Activated T-helper 1 cell treated with anti-CD3 and anti-CD28 coated beads, Interleukin-2, amount 50 U/mL, for 16 hours (primary cell): ENCODE measurements at places on chromosomes 2 and 18.

DNA sequence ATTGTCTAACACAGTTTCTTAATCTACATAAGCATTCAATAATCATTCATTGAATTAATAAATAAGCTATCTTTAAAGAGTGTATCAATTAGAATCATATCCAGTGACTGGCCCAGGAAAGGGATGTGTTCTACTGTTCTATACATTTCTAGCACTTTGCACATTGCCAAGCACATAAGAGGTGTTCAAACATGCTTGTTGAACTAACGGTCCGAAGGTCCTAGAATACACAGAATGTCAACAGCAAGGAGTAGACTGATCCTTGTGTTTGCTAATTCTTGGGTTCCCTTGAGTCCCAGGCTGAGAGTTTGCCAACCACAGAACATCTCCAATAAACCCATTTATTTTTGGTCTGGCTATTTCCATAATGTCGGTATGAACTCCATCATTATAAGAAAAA lies 331.7 kb upstream of the DCC start:
- no peak for DNase-seq

- DNase-seq, result no peak
Observed at GRCh38 chr18:44586782-44587524, 93.7 kb upstream of the SETBP1 start.

DNA sequence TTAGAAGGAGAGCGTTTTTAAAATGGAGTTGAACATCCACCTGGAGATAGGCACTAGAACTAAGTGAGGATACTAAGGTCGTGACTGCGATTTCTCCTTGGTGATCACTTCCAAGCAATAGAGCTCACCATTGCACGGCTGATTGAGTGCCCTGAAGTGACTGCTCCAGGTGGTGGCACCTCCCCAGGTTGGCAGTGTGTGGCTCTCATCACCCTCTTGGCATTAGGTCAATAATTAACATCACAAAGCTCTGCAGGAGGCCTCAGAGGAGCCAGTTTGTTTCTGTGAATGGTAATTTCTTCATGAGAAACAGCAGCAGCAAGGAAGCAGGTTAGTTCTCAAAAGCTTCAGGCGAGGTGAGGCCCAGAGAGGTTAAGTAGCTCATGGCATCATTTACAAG lies 259.6 kb downstream of the CLIP4 start:
- DNase-seq, result no peak

GRCh38 chr2:97699765-97700444 lies 13.5 kb upstream of the ZAP70 start:
- no peak for DNase-seq

GRCh38 chr2:43276266-43276941 lies 50.0 kb upstream of the ZFP36L2 start:
- no peak for DNase-seq

DNA sequence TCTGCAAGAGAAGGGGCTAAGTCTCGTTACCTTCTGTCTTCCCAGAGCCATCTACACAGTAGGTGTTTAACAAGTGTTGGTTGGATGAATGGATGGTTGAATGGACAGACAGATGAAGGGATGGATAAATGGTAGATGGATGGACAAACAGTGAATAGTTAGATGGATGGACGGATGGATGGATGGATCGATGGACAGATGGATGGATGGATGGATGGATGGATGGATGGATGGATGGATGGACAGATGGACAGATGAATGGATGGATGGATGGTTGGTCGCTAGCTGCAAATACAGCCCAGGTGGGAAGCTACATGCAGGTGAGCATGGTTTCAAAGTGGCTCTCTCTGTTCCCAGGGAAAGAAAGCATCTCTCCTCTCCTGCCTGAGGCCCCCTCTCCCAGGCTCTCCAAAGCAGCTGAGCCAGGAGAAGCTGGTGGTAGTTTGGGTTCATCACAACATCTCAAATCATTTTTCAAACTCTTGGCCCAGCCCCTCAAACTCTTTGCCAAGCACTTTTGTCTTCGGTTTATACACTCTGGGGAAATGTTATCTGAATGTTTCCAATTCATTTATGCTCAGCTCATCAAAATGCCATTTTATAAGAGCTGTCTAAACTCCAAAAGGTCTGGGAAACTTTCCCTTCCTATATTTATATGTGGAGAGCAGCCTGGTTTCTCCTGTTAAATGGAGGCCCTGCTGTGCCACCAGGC lies 192.7 kb downstream of the ANAPC1 start:
- DNase-seq, result no peak

DNA sequence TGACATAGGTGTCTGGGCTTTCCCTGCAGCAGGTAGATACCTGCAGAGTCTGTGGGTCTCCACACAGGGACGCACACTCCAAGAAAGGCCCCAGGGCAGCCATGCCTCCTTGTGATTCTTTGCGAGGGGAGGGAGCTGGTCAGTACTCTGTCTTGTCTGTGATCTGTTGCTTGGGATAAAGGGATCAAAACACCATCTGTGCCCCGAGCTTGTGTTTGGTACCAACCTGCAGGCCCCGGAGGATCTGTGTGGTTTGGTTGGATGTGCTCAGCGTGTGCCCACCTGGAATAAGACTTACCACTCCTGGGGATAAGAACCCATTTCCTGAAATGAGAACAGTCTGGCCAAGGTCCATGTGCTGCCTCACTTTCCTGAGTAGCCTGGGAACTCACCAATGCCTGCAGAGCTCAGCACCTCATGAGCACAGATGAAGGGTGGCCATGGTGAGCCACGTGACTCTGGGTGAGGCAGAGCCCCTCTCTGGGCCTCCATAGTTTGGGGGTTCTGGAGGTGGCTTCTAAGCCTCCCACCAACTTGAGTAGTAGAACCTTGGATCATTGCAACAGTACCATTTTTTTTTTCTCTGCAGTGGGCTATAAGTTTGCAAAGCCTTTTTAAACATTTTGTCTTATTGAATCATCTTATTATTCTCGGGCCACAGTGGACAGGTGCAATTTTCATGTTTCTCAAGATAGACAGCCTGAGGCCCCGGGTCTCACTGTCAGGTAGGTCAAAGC lies 134.8 kb downstream of the DDX1 start:
- DNase-seq, result no peak

DNA sequence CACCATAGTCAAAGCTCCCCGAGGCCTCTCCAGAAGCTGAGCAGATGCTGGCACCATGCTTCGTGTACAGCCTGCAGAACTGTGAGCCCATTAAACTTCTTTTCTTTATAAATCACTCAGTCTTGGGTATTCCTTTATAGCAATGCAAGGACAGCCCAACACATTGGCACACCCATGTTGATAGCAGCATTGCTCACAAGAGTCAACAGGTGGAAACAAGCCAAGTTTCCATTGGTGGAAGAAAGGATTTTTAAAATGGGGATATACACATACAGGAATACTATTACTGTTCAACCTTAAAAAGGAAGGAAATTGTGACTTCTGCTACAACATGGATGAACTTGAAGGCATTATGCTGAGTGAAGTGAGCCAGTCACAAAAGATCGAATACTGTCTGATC lies 186.8 kb upstream of the RAB12 start:
- DNase-seq, result no peak

- DNase-seq, result no peak
Observed at GRCh38 chr2:176325732-176326131, 56.5 kb downstream of the MTX2 start.

DNA sequence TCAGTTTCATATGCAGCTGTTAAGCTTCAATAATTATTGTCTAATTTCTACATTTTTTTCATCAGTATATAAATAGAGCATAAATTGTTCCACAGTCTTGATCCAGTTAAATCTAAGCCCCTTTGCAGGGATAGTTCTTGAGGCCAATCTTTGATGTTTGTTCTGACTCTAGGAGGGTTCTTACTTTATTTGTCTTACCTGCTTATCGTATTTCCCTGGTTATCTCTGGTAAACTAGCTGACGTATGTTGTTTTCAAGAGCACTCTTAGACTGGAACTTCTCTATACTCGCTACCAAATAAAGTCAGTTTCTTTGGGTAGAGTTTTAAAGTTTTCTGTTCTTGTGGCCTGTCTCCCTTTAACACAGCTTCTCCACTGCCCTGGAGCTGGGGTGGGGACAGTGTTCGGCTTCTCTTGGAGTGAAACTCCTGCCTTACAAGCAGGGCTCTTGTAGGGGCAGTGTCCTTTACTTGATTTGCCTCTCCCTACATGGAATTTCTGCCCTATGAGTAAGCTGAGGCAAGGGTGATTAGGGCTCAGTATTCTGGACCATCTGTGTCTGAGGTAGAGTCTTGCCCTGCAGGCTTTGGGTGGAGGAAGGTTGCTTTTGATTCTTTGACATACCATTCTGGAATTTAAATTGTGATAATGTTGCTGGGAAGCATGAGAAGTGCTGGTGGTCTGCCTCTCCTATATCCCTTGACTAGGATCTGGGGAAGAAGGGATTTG lies 90.3 kb downstream of the PTPN4 start:
- DNase-seq, result no peak

DNA sequence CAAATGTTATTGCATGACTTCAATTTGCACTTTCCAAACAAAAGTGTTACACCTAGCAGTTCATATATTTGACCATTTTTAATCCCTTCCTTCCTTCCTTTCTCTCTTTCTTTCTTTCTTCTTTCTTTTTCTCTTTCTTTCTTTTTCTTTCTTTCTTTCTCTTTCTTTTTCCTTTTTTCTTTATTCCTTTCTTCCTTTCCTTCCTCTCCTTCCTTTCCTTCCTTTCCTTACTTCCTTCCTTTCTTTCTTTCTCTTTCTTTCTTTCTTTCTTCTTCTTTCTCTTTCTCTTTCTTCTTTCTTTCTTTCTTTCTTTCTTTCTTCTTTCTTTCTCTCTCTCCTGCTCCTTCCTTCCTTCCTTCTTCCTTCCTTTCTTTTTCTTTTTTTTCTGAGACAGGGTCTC lies 146.7 kb upstream of the ALKAL2 start:
- no peak for DNase-seq

DNA sequence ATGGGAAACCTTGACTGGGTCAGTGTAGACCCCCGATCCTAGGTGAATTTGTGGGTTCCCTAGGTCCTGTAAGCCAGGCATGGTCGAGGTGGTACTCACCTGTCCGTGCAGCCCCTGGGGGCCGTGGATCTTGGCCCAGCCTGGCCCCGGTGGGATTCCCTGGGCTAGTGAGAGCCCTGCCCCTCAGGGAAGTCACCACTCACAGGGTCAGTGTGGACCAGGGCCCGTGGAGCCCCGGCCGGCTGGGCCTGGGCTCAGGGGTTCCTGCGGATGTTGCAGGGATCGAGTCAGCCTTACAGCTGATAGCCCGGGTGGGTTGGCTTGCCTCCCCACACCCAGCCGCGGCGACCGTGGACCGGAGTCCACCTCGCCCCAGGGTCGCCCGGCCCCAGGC lies 528 bp downstream of the ATG9A start:
- DNase-seq, result no peak

DNA sequence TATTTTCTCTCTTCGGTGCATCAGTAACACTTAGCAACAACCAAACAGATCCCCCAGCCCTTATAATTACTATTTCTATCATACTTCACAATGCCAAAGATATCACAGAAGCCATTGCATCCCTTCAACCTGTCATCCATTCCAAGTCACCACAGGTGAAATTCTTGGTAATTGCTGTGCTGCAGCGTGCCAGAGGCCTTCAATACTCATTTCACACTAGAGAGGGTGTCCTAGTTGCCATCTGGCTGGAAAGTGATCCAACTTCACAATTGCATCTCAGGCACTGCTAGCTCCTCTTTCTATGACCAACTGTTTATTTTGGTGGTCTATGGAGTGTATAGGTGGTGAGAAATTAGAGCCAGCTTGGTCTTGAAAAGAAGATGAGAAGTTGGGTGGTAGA lies 131.2 kb downstream of the NUP35 start:
- no peak for DNase-seq

- DNase-seq, result no peak
Observed at GRCh38 chr2:117956036-117956796, 57.7 kb downstream of the CCDC93 start.

DNA sequence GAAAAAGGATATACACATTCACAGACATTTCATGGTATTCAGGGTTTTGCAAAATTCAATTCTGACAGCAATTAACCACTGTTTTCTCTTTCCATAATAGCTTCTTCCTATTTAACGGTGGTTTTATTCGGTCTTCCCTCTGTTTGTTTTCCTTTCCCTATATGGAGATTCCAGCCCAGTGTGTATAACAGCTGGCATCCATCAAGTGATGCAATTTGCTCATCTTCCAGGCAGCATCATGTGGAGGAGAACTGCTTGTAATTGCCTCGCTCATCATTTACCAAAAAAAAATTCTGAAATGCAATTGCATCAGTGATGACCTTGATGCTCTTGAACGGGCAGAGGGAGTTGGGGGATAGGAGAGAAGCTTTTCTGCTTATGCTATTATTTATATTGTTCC lies 165.9 kb upstream of the PGAP1 start:
- DNase-seq, result no peak

GRCh38 chr2:227774011-227774624 lies 28.4 kb downstream of the SCYGR8 start:
- no peak for DNase-seq

GRCh38 chr18:34033968-34034367 lies 190.7 kb downstream of the NOL4 start:
- no peak for DNase-seq

GRCh38 chr18:50177294-50177992 lies 17.5 kb downstream of the MYO5B start:
- DNase-seq, result no peak

DNA sequence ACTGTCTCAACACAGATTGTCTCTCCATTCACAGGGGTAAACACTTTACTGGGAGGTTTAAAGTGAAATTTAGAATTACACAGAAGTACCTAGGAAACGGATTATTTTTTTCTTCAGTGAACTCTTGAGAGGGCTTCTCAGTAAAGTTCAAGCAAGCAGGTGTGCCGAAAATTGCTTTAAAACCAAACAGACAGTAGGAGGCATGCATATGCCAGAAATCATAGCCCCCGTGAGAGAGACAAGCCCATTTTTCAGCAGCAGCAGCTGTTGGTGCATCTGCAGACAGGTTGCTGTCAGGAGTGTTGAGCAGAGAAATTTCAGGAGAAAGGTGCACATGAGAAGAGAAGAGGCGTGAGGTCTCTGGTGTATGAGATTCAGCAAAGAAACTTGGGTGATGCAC lies 2115.5 kb upstream of the CELF4 start:
- no peak for DNase-seq

GRCh38 chr2:3571284-3571683 lies 3.8 kb upstream of the RPS7 start:
- no peak for DNase-seq

DNA sequence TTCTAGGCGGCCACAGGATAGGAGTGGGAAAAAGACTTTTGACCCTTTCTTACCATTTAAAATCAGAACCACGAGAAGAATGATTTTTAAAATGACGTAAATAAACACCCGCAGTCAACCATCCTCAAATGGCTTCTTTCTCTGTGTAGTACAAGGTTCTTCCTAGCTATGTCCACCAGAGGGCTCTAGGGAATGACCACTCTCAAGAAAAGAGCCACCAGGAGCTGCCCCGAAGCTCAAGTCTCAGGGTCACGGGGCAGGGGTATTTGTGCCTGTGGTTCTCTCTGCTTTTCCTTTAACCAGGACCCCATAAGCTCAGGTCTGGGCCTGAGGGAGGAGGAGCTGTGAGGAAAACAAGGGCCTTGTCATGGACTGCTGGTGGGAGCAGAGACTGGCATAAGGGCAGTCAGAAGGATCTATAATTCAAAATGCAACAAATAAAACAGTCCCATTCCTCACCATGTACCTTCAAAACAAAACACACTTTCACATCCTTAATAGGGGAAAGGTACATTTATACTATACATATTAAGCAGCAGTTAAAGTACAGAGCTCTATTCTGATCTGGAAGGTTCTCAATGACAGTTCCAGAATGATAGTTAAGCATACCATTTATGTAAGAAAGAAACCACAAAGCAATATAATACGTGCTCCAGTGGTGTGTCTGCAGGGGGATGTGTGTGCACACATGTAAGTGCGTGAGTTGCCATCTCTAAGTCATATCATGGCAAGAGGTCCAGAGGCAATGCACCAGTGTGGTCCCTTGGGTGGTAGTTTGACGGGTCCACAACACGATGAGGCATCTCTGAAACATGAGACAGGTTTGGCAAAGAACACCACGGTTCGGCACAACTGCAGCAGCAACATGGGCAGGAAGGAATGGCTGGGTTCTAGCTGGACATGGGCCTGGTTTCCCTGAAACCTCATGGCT lies 18.6 kb downstream of the LYPD1 start:
- DNase-seq, result no peak
